CD4-positive, alpha-beta T cell treated with Interleukin-6 for 4 hours (primary cell): ENCODE measurements at places on chromosomes 11 and 22.

DNA sequence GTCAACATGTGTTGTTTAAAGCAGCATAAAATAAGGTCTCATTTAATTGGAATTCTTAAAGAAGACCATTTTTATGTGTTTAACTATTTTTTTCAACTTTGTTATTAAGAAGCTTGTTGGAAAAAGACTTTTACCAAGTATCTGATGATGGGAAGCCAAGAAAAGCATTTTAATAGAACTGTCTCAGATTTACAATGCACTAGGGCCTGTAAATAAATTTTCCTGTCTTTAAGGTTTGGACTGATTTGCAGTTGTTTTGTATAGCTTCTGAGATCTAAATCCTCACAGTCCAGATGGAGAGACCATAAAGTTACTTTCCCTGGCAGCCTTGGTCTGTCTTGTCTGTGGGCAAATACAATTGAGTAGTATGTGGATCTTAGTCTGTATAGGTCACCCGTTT, 41.6 kb downstream of the EXT2 start:
- no peak for DNase-seq

DNA sequence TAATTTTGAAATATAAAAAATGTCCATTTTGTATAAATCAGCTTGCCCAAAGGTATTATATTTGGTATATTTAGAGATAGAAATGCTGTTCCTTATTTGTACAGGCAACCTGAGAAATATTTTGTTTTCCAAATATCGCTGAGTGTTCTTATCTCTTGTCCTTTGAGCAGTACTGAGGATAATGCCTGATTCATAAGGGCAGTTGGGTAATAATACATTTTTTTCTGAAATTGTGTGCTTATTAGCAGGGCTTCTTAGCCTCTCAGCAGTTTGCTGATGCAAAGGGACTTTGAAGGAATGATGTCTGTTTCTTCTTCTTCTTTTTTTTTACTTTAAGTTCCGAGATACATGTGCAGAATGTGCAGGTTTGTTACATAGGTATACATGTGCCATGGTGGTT, 69.1 kb downstream of the LDLRAD3 start:
- no peak for DNase-seq

GRCh38 chr11:128453444-128454336, 133.7 kb downstream of the ETS1 start:
- DNase-seq, result no peak

DNA sequence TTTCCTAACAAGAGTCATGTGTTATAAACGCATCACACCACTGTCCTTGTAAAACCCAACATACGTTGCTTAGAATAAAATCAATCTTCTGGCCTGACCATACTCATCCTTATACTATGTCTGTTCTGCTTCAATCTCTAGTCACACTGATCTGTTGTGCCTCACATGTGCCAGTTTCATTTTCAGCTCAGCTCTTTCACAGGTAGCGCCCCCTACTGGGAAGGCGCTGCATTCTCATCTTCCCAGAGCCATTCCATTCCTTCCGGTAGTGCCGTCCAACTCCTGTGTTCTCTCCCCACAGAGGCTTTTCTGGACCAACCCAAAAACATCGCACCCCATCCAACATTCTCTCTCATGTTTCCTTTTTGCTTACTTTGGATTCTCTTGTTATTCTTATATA, 22.2 kb downstream of the CASP5 start:
- peak; percentile 69 for DNase-seq

DNA sequence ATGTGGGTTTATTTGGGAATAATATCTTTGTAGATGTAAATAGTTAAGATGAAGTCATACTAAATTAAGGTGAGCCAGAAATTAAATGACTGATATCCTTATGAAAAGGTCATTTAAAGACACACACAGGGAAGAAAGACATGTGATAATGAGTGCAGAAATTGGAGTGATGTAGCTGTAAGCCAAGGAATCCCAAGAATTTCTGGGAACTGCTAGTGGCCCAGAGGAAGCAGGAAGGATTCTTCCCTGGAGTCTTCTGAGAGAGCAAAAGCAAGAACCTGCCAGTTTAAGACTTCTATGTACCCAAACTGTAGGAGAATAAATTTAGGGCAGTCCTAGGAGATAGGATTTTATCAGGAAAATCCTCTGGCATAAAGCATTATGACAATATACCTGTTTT, 66.9 kb downstream of the LRRC4C start:
- DNase-seq, result no peak

DNA sequence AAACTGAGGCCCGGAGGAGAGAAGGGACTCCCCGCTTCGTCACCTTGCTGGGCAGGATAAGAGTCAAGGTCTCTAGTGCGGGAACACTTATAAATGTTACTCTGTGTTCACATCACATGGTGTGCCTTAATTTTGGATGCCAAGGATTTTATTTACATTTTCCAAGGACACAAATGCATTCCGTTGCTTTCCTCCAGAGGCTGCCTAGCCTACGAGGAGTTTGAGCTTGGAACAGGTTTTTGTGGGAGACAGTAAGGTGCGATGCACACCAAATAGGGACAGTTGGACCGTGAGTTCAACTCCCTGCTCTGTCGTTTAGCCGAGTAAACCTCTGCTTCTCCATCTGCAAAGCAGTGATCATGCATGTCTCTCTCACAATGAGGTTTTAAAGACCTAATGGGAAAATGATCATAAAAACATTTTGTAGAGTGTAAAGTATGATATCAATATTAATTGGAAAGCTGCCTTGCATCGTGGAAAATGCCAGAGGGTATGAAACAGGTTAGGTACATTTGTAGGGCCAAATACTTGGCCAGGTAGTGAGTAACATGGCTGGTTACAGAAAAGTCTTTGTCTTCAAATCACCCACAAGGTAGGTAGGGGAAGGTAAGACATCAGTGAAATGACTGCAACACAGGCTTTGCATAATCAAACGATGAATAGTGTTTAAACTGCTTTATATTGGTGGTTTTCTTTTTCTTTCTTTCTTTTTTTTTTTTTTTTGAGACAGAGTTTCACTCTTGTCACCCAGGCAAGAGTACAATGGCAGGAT, 61.8 kb downstream of the ST3GAL4 start:
- DNase-seq, result no peak

DNA sequence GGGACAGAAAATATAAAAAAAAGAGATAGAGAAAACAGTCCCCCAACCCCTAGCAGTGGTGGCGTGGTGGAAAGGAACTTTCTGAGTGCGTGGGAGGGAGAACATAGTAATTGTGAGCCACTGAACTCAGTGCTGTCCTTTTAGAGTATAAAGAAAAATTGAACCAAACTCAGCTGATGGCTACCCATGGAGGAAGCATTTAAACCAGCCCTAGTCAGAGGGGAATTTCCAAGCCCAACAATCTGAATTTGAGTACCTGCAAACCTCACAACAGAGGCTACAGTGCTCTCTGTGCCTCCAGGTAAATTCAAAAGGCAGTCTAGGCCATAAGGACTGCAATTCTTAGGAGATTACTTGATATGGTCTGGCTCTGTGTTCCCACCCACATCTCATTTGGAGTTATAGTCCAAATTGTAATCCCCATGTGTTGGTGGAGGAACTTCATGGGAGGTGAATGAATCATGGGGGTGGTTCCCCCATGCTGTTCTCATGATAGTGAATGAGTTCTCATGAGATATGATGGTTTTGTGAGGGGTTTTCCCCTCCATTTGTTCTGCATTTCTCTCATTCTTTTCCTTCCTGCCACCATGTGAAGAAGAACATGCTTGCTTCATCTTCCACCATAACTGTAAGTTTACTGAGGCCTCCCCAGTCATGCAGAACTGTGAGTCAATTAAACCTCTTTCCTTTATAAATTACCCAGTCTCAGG, 687.8 kb downstream of the FAM181B start:
- no peak for DNase-seq

DNA sequence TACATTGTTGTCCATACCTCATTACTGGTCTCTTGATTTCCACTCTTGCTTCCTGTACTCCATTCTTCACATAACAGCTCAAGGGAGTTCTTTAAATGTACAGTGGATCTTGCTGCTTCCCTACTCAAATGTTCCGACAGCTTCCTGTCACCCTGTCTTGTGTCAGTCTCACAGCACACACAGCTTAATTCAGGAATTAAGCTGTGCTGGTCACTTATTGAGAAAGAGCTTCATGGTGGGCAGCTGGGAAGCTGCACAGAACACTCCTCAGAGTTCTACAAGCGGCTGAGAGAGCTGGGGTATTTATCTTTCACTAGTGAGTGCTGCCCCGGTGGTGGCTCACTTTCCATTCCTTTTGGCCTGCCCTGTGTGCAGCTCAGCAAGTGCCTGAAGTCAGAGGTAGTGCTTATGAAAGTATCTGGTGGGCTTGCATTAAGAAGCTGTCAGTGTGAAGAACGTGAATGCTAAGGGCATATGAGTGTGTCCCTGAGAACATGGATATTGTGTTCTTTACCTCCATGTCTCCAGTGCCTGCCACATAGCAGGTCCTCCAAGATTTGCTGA, 48.7 kb downstream of the KCNQ1OT1 start:
- DNase-seq, result no peak

- DNase-seq, result no peak
Observed at GRCh38 chr22:45997077-45997776, 20.3 kb upstream of the WNT7B start.

GRCh38 chr11:1053121-1053901, 16.8 kb upstream of the MUC6 start:
- DNase-seq, result no peak

GRCh38 chr11:130157840-130158239, 1.7 kb upstream of the ST14 start:
- DNase-seq, result no peak

DNA sequence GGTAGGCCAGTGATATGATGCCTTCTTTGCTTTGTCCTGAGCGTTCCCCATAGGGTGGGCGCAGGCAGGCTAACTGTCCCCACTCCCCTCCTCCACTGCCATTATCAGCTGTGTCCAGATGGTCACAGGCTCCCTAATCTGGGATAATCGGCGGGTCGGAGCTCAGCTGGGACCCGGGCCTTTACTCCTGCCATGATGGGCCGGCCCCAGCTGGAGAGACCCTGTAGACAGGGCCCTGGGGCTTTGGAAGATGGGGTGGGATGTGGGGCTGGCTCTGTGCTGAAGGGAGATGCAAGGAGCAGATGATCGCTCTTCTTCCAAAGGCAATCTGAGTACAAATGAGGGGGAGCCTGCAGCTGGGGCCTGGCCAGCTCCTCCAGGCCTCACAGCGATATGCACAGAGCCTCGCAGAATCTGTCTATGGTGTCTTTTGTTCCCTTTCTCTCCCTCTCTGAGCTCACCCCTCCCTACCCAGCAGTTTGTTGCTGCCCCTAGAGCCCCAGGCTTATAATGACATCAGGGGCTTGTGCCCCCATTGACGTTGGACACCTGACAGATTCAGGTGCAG, 11.9 kb downstream of the KLHL35 start:
- no peak for DNase-seq

- no peak for DNase-seq
Observed at GRCh38 chr11:111605681-111606080, 3.4 kb downstream of the SIK2 start.

- DNase-seq, result no peak
Observed at GRCh38 chr11:131858505-131858904, 488.1 kb downstream of the NTM start.

GRCh38 chr22:39250838-39251237, 6.1 kb upstream of the PDGFB start:
- DNase-seq, result no peak

DNA sequence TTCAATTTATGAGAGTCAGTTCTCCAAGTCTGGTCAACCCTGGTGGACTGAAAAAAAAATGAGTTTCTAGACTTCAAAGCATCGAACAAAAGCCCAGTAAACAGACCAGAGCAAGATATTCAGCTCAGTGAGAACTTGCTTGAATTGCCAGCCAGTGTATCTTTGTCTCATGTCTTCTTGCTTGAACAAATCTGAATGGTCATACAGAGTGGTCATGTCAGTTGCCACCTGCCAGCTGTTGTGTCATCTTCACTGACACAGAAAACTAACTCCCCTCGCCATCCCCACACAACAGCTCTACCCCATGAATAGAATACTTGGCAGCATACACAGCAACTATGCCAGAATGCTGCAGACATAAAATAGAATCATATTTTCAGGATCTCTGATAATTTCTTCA, 27.5 kb upstream of the CALCB start:
- no peak for DNase-seq

DNA sequence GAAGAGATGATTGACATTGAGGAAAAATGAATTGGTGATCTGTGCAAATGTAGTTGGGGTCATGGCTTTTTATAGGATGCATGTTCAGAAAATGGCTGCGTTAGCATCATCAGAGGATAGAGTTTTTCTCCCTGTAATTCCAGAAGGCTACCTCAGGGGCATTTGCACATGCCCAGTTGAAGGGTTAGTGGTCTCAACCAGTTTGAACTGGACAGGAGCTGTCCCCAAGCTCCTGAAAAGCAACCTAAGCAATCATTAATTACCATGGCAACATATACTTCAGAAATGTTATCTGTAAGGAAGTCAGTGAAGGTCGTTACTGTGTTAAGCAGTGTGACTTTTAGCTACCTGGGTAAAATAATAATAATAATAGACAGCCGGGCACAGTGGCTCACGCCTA, 29.3 kb downstream of the TUG1 start:
- no peak for DNase-seq

- no peak for DNase-seq
Observed at GRCh38 chr11:74822170-74822569, 73.5 kb downstream of the RNF169 start.

DNA sequence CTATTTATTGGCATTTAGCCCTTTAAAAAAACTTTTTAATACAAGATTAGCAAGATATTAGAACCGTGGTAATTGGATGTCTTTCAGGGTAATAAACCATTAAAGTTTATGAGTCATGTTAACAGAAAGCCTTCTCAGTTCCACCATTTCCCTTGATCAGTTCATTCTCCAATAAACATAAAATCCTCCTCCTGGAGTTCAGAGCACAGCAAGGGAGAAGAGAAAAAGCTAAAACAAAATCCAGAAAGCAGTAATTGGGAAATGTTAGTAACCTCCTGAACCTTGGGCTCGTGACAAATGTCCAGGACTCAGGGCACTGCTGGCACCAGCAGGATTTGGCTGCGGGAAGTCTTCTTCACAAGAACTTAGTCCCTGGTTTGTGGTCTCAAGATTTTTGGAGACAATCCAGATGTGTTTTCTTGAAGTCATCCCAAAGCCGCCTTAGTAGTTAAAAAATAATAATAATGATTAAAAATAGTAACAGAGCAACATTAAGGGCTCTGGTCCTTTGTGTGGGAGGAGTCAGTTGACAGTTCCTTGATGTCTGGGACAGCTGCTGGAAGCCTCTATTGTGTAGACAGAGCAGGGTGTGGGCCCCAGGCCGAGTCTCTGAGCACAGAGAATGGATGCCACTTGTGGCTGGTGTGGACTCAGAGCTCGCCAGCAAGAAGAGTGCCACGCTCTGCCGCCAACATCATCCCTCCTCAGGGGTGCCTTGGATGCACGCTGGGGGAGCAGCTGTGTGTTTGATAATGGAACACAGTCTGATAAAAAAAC, 43.4 kb upstream of the PITPNB start:
- DNase-seq, result no peak

DNA sequence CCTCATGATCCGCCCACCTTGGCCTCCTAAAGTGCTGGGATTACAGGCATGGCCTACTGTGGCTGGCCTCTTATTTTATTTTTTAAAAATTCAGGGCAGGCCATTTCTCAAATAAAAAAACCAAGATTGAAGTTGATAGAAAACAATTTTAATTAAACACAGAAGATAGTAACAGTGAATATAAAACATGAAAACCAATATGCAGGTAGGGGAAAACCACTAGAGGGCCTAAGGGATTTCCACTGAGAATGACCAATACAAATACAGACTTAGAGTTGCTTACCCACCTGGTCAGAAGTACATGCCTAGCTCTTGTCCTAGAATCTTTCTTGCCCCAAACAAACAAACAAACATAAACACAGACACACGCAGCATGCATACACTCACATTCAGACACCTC, 1.7 kb upstream of the RTCB start:
- no peak for DNase-seq

- DNase-seq, result no peak
Observed at GRCh38 chr11:31414338-31414737, 44.7 kb downstream of the DNAJC24 start.
